ENCODE measurements at places on chromosomes 16 and 17.
A peak's percentile ranks its signal among the peaks of the same experiment; 100 is the strongest.

GRCh38 chr17:77322514-77323412 lies 182.0 kb downstream of the SEC14L1 start:
- DNase-seq: no peak

DNA sequence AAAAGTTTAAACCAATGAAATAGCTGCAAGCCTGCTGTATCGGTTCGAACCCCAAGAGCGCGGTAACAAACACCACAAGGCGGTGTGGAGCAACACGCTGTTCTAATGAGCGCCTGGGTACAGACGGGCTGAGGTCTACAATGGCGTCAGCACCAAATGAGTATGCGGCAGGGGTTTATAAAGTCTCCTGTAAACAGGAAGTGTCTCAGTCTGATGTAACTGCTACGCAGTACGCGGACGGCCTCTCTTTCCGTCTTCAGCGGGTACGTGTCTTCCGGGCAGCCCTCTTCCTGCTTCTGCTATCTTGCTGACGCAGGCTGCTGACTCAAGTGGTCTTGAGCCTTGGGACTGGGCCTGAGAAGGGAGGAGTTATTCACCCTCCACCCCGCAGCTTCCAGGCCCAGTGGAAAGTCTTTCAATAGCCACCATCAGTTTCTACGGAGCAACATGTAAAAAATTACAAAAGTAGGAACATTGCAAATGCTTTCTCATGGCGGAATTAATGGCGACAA lies 40.5 kb upstream of the KCNJ2 start:
- no peak for DNase-seq

DNA sequence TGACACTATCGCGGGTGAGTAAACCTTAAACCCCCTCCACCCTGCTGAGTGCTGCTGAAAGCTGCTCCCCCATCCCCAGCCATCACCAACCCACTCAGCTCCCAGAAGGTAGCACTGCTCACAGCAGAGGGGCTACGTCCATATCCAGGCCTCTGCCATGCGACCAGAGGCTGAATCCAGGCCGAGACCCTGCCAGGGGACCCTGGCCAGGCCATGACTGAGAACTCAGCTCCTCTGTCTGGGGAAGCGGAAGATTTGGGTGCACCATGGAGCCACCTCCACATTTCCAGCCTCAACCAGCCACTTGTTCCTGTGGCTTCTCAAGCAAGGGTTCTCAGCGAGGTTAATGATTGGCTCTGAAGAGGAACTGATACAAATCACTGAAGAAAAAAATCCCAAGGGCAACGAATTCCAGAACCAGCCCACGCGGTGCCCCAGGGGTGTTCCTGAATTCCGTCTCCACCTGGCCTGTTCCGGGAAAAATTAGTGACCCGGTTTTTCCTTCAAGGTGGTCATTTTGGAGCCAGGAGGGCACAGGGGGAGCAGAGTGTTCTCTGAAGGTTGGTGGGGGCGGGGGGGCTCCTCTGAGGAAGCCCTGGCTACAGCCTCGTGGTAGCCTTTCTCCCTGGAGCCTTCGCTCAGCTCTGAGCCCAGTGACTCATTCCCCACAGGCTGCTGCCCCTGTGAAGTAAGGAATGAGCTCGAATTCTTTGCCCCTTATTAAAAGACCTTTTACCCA lies 9.3 kb upstream of the SLC16A5 start:
- no peak for DNase-seq

DNA sequence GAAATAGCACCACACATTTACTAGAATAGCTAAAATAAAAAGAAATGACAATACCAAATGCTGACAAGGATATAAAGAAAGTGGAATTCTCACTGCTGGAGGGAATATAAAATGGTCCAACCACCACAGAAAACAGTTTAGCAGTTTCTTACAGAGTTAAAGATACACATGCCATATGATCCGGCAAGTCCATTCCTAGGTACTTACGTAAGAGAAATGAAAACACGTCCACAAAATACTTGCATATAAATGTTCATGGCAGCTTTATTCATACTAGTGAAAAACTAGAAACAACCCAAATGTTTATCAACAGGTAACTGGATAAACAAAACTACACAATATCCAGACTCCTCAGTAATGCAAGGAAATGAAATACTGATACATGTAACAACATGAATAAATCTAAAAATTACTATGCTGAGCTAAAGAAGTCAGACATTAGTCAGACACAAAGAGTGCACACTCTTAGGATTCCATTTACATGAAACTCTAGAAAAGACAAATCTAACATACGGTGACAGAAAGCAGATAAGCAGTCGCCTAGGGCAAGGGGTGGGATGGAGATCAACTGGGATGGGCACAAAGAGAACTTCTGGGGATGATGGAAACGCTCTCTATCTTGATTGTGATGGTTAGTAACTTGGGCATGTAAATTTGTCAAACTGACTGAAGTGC lies 76.4 kb downstream of the SMG6 start:
- no peak for DNase-seq

DNA sequence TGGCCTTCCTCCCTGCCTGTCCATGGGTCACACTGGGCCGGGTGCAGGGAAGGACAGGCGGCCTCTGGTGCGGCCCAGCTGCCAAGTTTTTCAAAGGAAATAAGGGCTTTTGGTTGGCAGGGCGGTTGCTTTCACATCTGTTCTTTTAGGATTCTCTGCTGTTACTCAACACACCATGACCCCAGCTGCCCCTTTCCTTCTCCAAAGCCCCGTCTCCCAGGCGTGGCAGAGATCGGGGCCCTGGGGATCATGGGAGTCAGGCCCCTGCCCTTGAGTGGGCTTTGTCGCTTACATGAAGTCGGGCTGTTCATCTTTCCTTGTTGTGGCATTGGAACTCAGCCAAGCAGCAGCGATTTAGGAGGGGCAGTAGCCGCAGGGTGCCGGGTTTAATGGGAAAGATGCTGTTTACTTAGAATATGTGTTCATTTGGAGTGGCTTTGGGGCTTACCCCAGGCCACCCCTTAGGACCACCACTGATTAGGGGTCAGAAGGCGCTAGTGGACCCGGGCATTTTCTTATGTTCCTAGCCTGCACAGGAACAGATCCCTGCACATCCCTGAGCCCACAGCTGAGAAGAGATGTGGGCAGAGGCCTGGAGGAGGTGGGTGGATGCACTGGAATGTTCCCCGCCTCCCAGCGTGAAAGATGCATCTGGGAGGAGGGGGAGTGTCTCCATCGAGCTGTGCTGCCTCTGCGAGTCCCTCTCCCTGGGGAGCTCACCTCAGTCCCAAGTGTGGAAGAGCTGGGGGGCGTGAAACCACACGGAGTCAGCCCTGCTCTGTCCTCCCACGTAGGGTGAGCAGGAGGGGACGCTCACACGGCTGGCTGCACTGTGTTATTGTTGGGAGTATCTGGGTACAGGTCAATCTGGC lies 6.8 kb upstream of the ADCY7 start:
- DNase-seq: no peak

- DNase-seq: no peak
These were observed 42.3 kb downstream of the ABR start for GRCh38 chr17:1137465-1137894.

DNA sequence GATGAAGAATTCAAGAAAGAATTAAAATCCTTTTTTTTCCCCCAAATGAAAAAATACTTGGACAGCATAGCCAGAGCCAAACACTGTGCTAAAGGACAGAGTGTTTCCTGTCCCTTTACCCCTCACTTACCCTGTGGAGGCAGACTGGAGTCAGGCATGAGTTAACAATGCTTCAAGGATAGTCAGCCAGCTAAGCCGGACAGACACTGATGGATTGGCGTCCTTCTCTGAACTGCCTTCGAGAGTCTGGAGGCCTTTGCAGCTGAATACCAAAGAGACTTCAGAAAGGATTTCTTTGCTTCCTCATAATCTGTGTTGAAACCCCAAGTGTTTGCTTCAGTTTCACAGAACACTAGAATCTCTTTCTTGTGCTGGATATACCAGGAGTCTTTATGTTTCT lies 4.6 kb downstream of the METTL9 start:
- DNase-seq: no peak

DNA sequence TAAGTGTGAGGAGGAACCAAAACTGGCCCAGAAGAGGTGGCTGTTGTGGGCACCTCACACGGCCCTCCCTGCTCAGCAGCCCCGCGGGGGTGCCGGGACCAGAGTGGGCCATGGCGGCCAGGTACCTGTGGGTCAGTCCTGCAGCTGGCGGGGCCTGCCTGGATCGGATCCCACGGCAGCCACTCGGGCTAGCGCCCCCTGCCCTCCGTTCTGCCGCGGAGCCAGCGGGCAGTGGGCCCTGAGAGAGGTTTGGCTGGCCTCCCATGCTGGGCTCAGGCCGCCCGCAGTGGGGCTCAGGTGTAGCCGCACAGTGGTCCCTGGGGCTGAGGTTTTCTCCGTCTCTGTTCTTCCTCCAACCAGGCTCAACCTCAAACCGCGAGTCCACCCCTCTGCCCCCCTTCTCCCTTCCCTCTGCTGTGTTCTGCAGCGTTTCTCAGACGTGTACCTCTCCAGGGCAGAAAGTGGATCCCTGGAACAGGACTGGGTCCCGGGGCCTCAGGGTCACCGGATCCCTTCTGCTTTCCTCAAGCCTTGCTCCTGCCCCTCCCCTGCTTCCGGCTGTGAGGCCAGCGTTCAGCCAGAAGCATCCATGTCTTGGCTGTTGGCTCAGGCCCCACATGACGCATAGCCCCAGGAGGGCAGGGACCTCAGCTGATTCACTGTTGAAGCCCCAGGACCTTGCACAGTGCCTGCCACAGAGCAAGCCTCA lies 28.6 kb upstream of the ITGA3 start:
- no peak for DNase-seq

- peak; percentile 63 for DNase-seq
These were observed 477 bp downstream of the NTAN1 start for GRCh38 chr16:15055141-15056053.

DNA sequence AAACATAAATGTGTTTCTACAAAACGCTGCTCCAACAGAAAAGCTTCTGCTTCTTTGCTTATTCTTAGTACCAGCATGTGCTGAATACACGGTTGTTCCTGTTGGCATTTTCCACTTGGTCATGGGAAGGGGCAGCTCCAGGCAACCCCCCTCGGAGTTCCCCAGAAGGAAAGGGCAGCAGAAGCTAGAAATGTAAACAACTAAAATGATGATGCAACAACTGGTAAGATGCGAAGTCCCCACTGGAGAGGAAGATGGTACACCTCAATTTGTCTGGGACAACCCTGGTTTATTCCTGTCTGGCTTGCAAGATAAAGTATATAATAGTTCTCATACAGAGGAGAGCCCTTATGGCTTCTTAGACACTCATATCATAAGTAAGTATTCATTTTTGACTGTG lies 9.2 kb upstream of the CCL13 start:
- no peak for DNase-seq

GRCh38 chr17:78242024-78242742 lies 10.8 kb downstream of the TMEM235 start:
- no peak for DNase-seq

DNA sequence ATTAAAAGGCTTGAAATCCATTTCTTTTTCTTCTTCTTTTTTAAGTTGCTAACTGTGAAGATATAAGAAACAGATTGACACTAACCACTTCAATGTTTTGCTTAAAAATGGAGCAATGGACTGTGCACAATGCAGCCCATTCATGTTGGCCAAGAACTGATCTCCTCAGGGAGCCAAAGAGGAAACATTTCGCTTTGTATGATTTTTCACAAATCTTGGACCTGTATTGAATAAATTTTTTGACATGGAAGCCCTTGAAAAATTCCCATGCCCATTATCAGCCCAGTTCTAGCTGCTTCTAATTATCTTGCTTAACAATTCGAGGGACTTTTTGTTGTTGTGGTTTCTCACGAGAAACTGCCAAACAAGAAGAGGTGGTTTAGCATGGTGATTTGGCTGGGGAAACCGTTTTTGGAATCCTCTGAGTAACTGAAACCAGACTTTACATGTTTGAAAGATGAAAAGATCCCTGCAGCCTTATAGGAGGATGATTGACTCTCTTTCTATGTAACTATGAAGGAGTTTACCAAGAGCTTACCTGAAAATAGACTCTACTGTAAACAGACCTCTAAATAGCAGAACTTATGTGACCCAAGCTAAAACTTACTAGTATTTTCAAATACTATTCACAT lies 1389.4 kb upstream of the GOT2 start:
- DNase-seq: no peak

DNA sequence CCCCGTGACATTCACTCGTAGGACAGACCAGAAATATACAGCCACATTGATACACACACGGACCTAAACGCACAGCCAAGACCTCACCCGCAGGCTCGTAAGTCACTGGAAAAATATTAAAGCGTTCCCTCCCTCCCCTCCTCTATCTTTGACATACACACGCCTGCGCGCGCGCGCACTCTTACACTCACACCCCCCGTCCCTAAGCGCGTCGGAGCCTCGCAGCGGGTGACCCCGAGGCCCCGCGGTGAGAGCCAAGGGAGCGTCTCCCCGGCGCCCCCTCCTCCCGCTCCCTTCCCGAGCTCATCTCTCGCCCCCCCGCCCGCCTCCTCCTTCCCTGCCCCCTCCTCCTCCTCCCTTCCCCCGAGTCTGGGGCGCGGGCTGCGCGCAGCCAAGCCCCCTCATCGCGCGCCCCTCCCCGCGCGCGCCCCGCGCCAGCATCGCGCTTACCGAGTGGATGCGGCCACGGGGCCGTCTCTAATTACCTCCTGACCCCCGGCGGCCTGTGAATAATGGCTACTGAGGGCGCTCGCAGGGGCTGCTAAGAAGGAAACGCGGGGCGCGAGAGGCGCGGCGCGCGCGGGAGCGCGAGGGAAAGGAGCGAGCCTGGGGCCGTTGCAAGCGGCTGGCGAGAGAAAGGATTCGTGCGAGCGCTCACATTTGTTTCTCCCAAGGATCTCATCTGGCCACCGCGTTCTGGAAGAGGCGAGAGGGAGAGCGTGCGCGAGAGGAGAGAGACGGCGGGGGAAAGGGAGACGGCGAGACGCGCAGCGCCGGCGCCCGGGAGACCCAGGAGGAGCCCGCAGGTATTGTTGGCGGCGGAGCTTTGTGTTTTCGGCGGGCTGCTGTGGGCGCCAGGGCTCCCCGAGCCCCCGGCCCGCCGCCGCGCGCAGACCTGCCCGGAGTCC lies 42.4 kb downstream of the RAI1 start:
- DNase-seq: no peak

DNA sequence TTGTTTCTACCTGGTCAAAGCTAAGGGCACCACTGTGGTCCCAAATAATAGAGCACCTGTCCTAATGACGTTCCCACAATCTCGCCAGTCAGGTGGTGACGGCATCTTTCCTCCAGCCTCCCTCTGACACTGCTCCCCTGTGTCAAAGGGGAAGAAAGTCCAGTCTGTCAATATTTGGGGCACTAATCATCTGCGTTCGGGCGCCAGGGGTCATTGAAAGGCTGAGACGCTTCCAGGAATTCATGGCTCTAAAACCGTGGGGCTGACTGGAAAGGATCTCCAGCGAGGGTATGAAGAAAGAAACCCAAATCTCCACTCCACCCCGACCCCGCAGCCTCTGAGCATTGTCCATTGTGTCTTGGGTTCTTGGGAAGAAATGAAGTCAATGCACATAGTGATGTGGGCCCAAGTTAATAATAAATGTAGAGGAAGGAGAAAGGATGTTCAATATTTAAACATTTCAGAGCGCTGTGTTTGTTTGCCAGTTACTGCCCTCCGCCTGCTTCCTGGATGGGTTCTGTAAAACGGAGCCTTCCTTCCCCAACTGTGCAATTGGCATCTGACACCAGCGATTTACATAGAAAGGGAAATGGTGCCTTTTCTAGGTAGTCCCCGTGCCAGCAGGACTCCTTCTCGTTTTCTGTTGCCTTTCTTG lies 103.2 kb downstream of the SOCS1 start:
- DNase-seq: no peak

GRCh38 chr17:37385474-37385990 lies 9.7 kb downstream of the C17orf78 start:
- no peak for DNase-seq

- no peak for DNase-seq
These were observed 3.5 kb upstream of the CAMKK1 start for GRCh38 chr17:3896108-3896967.

- DNase-seq: no peak
These were observed 11.1 kb downstream of the RAB40B start for GRCh38 chr17:82687375-82687861.

- DNase-seq: no peak
These were observed 67.0 kb downstream of the TUBD1 start for GRCh38 chr17:59825533-59826322.
